Astrocyte of the cerebellum (primary cell): ENCODE measurements at places on chromosomes 3 and 15.

DNA sequence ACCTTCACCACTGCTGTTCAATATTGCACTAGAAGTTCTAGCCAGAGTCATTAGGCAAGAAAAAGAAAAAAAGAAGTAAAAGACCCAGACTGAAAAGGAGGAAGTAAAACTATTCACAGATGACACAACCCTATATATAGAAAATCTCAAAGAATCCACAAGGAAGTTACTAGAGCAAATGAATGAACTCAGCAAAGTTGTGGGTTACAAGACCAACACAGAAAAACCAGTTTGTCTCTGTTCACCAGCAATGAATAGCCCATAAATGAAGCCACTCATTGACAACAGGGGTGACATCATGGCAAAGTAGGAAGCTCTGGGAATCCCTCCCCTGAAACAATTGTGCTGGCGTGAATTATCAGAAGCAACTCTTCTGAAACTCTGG, 4.6 kb downstream of the CFAP100 start:
- no peak for DNase-seq

GRCh38 chr3:37171144-37171543, 3.2 kb downstream of the LRRFIP2 start:
- DNase-seq: no peak

DNA sequence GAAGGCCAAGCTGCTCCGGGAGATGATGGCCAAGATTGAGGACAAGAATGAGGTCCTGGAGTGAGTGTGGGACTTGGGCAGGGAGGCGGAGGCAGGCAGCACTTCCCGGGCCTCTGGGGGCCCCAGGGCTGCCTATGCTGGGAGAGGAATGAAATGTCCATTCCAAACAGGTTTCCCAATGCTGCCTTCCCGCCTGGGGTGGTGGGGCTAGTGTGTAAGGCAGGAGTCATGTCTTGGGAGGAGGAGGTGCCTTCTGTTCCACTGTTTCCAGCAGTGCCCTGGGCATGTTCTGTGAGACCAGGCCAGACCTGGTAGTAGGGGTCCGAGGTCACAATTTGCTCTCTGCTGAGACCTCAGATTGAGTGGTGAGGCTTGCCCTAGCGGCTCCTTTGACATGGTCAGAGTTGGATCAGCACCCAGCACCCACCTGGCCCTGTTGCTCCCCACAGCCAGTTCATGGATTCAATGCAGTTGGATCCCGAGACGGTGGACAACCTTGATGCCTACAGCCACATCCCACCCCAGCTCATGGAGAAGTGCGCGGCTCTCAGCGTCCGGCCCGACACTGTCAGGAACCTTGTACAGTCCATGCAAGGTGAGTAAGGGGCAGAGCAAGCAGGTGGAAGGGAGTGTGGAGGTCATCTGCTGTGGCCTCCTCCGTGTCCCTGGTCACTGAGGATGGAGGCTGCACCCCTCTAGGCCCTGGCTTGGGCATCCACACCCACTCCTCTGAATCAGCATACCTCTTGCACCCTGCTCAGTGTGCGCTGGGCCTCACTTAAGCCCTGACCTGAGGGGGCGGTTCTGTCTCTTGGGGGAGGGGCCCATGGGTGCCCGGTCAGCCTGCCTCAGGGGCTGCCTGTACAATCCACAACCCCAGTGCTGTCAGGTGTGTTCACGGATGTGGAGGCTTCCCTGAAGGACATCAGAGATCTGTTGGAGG, 27.3 kb downstream of the PTPN23 start:
- no peak for DNase-seq

GRCh38 chr3:109532257-109533216, 195.2 kb upstream of the DPPA4 start:
- DNase-seq: peak; percentile 79

DNA sequence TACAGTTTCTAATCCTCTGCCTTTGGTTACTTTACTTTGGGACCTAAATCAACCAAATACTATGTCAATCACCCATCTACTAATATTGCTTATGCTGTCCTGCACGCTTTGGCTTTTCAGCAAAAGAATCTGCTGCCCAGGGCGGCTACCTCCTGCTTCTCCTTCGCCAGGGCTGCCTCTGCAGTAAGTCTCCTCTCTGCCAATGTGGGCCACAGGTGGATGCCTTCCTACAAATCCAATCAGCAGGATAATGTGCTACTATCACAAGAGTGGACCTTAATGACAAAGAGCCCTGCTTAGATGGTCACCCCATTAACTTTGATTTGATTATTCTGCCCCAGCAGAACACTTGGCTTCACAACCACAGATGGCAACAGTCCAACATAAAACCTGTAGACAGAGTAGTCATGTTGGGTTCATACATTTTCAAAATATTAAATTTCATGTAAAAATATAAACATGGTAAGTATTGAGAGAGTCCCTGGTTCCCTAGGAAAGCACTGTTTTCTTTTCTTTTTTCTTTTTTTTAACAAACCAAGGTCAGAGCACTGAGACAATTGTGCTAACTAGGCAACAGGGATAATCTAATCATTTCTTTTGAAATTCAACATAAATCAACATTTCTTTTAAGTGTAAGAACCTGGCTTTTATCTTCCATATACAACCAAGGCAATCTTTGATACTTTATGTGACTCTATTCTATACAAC, 298.3 kb downstream of the ZBTB20 start:
- DNase-seq: no peak

DNA sequence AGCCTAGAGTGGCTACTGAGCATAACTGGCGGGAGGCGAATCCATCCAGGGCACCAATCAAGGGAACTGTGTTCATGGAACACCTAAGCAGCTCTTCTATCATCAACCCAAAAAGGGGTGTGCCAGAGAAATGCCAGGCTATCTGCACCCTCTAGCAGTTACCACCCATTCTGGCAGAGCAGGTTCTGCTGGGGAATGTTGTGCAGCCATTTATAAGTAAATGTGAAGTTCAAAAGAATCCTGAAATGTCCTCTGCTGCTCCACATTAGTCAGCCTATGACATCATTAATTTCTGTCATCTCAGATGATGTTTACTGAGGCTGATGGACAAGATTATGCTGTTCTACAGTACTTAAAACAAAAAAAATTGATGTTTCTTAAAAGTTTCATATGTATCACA, 7.7 kb downstream of the SKIC8 start:
- no peak for DNase-seq

DNA sequence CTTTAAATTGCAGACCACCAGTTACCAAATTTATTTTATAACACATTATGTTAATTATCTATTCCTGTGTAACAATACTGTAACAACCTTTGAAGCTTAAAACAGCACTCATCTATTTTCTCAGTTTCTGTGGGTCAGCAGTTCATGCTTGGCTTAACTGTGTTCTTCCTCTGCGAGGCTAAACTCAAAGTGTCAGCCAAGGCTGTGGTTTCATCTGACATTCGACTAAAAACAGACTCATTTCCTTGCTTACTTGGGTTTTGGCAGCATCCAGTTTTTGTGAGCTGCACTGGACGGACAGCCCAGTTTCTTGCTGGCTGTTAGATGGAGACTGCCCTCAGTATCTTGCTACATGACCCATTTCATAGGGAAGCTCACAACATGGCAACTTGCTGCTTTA, 247.3 kb upstream of the KCNH8 start:
- peak; percentile 68 for DNase-seq

DNA sequence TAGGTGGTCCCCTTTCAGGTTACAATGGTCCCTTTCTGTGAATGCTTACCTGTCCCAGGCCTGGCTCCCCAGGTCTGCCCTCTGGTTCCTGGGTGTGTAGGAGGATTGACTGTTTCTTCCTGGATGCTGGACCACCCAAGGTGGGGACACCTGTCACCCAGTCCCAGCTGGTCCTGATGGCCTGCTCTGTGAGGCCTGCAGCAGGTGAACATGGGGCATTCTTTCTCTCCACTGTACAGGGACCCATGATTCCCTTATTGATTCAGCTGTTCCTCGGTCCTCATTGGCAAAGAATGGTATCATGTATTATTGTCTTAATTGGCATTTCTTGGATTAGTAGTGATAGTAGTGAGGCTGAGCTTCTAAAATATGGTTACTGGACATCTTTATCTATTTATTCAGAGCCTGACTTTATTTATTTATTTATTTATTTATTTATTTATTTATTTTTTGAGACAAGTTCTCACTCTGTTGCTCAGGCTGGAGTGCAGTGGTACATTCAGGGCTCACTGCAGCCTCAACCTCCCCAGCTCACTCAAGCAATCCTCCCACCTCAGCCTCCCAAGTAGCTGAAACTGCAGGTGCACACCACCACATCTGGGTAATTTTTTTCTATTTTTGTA, 8.8 kb upstream of the DNAJA4 start:
- DNase-seq: no peak

DNA sequence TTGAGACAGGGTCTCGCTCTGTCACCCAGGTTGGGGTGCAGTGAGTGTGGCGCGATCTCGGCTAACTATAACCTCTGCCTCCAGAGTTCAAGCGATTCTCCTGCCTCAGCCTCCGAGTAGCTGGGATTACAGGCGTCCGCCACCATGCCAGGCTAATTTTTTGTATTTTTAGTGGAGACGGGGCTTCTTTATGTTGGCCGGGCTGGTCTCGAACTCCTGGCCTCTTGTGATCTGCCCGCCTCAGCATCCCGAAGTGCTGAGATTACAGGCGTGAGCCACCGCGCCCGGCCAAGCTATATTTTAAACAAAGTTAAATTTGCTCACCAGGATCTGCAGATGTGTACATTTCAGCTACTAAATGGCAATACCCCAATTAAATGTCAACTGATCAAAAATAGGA, 1.1 kb upstream of the C3orf38 start:
- DNase-seq: no peak

GRCh38 chr3:14725564-14726440, 50.9 kb downstream of the C3orf20 start:
- no peak for DNase-seq

- DNase-seq: no peak
These were observed 619.0 kb downstream of the TBL1XR1 start for GRCh38 chr3:176578316-176578715.

- no peak for DNase-seq
These were observed 36.7 kb upstream of the NDUFB4 start for GRCh38 chr3:120559242-120560061.

- DNase-seq: no peak
These were observed 14.5 kb upstream of the STAC start for GRCh38 chr3:36365829-36366228.

DNA sequence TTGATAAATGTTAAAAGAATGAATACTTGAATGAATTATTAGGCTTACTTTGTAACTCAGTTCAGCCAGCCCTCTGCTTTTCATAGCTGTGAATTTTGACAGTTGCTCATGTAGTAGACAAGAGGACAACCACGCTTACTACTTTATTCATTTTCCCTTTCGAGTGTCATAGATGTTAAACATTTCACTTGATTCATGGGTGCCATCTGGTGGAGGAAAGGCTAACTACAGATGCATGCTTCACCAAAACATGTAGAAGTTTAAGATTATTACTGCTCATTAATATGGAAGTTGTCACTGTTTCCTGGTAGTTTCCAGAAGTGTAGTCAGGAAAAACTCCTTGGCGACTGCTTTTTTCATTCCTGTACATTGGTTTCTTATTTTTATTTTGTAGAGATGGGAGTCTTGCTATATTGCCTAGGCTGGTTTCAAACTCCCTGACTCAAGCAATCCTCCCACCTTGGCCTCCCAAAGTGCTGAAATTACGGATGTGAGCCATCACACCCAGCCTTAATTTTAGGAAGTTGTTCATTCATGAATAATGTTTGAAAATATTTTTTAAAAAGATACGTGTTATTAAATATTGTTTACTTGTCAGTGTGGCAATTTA, 163.2 kb downstream of the B3GALNT1 start:
- DNase-seq: peak; percentile 74

- no peak for DNase-seq
These were observed 5.3 kb downstream of the PLA2G4D start for GRCh38 chr15:42088801-42089640.

GRCh38 chr3:99638167-99638948, at the start of gene COL8A1:
COL8A1 (plus strand) TSS chr3:99638594; CDS start chr3:99790683, 152,089 bp downstream.
- DNase-seq: peak; percentile 39

DNA sequence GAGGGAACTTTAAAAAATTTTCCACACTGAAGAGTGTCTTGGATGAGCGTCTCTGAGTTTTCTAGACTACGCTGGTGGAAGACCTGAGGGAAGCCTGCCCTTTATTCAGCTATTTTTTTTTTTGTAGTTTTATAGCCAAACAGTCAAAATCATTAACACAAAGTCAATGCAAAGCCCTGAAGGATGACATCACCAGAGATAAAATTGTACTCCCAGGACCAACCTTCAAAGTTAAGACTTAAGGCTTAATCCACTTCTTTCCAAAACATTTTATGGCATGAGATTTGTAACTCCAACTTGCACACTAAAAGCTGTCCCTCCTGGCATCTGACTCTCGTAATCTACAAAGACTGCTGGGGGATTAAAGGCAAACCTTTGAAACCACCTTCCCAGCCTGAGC, 263.4 kb upstream of the LYSMD4 start:
- no peak for DNase-seq

DNA sequence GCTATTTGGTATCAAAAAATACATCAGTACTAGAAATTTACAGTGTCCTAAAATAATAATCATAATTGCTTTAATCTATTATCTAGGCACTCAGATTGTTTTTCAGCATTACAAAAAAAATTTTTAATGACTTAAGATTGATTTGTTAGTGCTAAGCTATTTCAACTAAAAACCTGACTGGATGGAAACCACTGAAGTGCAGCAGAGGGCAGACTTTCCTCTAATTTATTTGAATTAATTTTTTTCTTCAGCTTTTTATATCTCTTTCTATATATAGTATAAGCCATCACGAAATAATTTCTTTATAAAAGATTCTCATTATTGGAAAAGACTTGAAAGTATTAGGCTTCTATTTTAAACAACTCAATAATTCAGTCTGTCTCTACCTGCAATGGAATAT, 131.4 kb downstream of the IQCH start:
- no peak for DNase-seq

- no peak for DNase-seq
These were observed 627.0 kb upstream of the TBL1XR1 start for GRCh38 chr3:177824190-177824786.

- no peak for DNase-seq
These were observed 48.3 kb downstream of the MB21D2 start for GRCh38 chr3:192869131-192870031.

- no peak for DNase-seq
These were observed 62.1 kb downstream of the NR2F2 start for GRCh38 chr15:96392380-96393208.

- no peak for DNase-seq
These were observed 11.3 kb downstream of the MITF start for GRCh38 chr3:69750549-69750948.

- peak; percentile 13 for DNase-seq
These were observed 159.2 kb downstream of the TPRG1 start for GRCh38 chr3:189331002-189331418.

DNA sequence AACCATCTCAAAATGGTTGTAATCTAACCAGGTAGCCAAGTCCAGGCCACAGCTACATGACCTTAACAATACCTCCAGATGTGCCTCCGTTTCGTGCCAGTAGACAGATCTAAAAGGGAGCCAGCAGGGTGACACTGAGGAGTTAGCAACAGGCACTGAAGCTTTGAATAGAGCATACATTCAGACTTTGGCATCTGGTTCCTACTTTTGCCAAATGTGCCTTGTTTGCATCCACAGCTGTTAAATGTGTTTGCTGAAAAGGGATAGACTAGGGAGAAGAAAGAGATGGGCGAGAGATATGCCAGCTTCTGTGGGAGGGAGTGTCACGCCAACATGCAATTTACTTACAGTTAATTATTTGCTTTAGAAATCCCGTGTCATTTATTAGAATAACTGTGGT, 1433.9 kb upstream of the CADM2 start:
- DNase-seq: no peak
